Osteocyte (in vitro differentiated cells): ENCODE measurements at places on chromosomes 2 and 18. TPM values are rescaled to one million over a fixed set of nuclear protein-coding genes. Genes with fewer than 3 reads are reported as not detected.

Gene SKOR2
- total RNA-seq: not detected in 2 replicates

Gene PLA2R1
- 70.1 and 78.9 TPM in 2 replicates for total RNA-seq

- peak; percentile 32 for DNase-seq
Measured at GRCh38 chr18:703213-703967, 9.0 kb downstream of the ENOSF1 start.

DNA sequence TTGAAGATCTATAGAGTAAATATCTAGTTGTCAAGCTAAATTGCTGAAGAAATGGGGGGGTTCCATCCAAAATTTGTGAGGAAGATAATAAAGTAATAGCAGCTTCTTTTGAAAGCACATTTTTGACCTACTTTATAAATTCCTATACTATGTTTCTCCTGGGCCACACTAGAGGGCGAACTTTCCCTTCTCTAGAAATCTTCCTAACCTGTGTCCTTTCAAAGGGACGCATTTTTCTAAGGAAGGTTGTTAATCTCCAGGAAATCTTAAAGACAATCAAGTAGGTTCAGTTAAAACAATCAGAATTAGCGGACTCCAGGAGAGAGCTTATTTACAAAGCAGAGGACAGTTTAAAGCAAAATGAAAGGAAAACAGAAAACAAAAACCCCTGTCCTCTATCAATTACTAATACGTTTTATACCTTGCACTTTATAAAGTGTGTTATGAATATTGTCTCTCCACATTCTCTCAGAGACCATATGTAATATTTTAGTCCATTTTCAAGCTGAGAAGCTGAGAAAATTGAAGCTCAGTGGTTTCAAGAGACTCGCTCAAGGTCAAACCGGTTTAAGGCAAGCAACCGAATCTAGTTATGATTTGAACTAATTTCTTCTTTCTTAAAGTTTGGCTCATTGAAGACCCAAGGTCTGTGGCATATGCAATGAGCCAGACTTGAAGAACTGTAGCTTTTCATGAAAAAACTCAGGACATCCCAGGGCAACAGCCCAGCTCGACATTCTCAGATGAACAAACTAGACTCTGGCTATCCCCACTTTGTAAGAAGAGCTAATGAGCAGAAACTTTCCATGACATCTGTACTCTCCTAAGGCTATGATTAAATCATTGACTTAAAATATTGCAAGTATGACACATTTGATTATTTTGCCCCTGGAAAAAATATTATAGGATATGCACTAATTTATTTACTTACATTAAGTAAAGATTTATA lies 273.6 kb downstream of the PAX3 start:
- DNase-seq: no peak

- DNase-seq: no peak
Measured at GRCh38 chr2:27956888-27957287, 66.4 kb downstream of the BABAM2 start.
